Adrenal gland (tissue), 19 donors: ENCODE measurements at places on chromosomes 4 and X. TPM values are rescaled to one million over a fixed set of nuclear protein-coding genes. Genes with fewer than 3 reads are reported as not detected.

TLL1 gene
- 1.9 TPM for total RNA-seq

KCNIP4 gene
- total RNA-seq: 1.7 TPM

GAGE1 gene
- not detected for total RNA-seq

HMGN5 gene
- total RNA-seq: 9.3 TPM

STPG2 gene
- 1.1 TPM for total RNA-seq

ZDHHC15 gene
- total RNA-seq: 2.6 TPM

PDCL2 gene
- not detected for total RNA-seq

CCDC120 gene
- 1.2 TPM for total RNA-seq

TCEAL2 gene
- 1.7 TPM for total RNA-seq

NPY2R gene
- total RNA-seq: not detected

IBSP gene
- total RNA-seq: not detected

ACE2 gene
- 1.3 TPM for total RNA-seq

ASMT gene
- total RNA-seq: 6.7 TPM

BMX gene
- total RNA-seq: not detected

RRH gene
- 0.67 TPM for total RNA-seq

TLR6 gene
- 4.8 TPM for total RNA-seq

ODAPH gene
- total RNA-seq: not detected

SPIN2B gene
- total RNA-seq: 6.3 TPM

TXLNG gene
- 15.7 TPM for total RNA-seq

MSN gene
- 164 TPM for total RNA-seq

MAGED2 gene
- 198 TPM for total RNA-seq

RAB41 gene
- not detected for total RNA-seq

HSFX1 gene
- 1.6 TPM for total RNA-seq

SSX2 gene
- total RNA-seq: not detected

FOXP3 gene
- not detected for total RNA-seq

ETDA gene
- not detected for total RNA-seq

SOWAHB gene
- 0.63 TPM for total RNA-seq

MAOA gene
- total RNA-seq: 59.1 TPM

ENPP6 gene
- total RNA-seq: not detected

RNF4 gene
- total RNA-seq: 54.3 TPM

AFAP1 gene
- 13.2 TPM for total RNA-seq

PCYT1B gene
- 1.5 TPM for total RNA-seq

PRRG3 gene
- total RNA-seq: 0.24 TPM

RBM46 gene
- total RNA-seq: 0.08 TPM

MYOZ2 gene
- 0.11 TPM for total RNA-seq

C4orf50 gene
- not detected for total RNA-seq

CYTL1 gene
- total RNA-seq: 1.2 TPM

SYNPO2 gene
- 42.8 TPM for total RNA-seq

RGS12 gene
- 28.6 TPM for total RNA-seq

HELQ gene
- total RNA-seq: 21.9 TPM

GRXCR1 gene
- not detected for total RNA-seq

CXCL3 gene
- total RNA-seq: 1.5 TPM

GPRIN3 gene
- total RNA-seq: 0.67 TPM

AMTN gene
- total RNA-seq: not detected

ESX1 gene
- total RNA-seq: not detected

POF1B gene
- total RNA-seq: 0.06 TPM

USP17L15 gene
- total RNA-seq: not detected

ABCG2 gene
- 7.4 TPM for total RNA-seq

C4orf36 gene
- total RNA-seq: 2.0 TPM

TSPAN6 gene
- total RNA-seq: 24.0 TPM

CSAG3 gene
- total RNA-seq: not detected

POU4F2 gene
- not detected for total RNA-seq

PAGE2B gene
- 0.67 TPM for total RNA-seq

AFP gene
- not detected for total RNA-seq

ASB11 gene
- total RNA-seq: not detected

MAGEB6 gene
- total RNA-seq: not detected

ERAS gene
- not detected for total RNA-seq

ART3 gene
- total RNA-seq: not detected
